ENCODE measurements at places on chromosomes 3 and 15.
A peak's percentile ranks its signal among the peaks of the same experiment; 100 is the strongest.

GRCh38 chr3:66186545-66186944 is 34.3 kb upstream of the SLC25A26 start:
- DNase-seq, result no peak

- DNase-seq, result no peak
Observed at GRCh38 chr3:19420159-19420558, 271.8 kb downstream of the KCNH8 start.

GRCh38 chr3:11928381-11928780 is 75.8 kb upstream of the SYN2 start:
- DNase-seq, result no peak

- no peak for DNase-seq
Observed at GRCh38 chr15:100570735-100571313, 31.2 kb downstream of the LINS1 start.

- DNase-seq, result peak; percentile 12
Observed at GRCh38 chr3:182795389-182795782, 2.1 kb downstream of the ATP11B start.

GRCh38 chr15:75646944-75647364 is 758 bp upstream of the SNX33 start:
- DNase-seq, result peak; percentile 38

- no peak for DNase-seq
Observed at GRCh38 chr3:98003306-98003969, 31.2 kb upstream of the RIOX2 start.
